NCI-H2029 (cell line): ENCODE measurements at places on chromosomes 5 and 9.

- DNase-seq = no peak
These were observed 20.5 kb upstream of the NDST1 start for GRCh38 chr5:150487199-150488061.

DNA sequence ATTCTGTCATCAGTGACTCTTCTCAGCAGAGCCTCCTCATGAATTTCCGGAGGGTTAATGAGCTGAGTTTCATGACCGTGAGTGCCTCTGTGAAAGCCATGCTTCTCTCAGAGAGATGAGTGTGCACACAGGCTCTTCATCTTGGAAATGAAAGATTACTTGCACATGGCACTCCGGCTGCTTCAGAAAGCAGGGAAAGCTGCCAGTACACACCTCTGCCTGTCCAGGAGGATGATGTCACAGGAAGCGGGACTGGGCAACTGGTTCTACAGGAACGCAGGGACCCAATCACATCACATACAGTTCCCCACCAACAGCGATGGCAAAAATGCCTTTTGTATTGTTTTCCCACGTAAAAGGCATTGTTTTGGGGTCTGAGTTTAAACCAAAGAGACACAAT, 286.0 kb upstream of the DAP start:
- DNase-seq = no peak

GRCh38 chr5:78504704-78505677, 143.6 kb downstream of the LHFPL2 start:
- peak; percentile 85 for DNase-seq

DNA sequence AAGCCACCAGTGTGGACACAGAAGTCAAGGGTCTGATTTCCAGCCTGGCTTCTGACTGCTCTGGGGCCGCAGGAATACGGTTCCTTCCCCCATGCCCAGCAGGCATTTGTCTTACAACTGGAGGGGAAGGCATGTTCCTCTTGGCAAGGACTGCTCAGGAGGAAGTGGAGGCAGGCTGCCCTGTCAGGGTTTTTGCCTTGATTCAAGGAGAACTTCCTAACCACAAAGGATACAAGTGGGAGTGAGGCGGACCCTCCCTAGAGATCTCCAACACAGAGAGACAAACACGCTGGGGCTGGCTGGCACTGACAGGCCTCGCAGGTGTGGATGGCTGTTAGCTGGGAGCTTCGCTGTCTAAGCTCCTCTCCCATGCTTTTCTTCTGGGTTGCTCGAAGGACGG, 19.1 kb downstream of the TGFBI start:
- no peak for DNase-seq

DNA sequence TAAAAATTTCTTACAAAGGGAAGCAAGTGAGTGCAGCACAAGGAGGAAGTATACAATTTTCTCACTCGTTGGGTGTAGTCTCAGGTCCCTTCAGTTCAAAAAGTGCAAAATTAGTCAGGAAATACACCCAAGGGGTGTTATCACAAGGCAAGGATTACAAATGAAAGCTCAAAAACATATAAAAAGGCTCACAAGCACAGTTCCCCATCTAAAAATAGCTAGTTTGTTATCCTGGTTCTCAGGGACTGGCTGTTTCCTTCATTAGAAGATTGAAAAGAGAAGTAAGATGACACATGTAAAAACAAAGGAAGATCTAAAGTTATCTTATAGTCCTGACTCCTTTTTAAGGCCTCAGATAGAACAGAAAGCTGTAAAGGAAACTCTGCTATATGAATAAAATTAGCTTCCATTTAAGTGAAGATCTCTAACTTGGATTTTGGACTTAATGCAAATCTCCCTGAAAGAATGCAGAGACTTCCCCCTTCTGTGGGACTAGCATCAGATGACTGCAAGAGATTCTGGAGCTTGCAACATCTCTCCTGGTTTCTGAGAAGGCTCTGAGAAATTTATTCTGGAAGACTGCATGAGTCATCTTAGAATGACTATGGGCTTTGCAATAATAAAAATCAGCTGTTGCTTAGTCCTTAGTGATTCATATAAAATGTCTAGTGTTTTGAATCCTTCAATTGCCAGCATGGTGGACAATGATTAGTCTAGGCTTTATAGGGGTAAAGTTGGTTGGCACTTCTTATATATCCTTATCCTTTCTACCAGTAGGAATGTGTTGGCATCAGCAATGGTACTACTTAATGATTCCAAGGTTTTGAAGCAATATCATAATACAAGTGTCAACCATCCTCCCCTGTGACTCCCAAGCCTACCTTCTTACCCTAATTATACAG, 25.4 kb downstream of the DAB2 start:
- DNase-seq = no peak

- DNase-seq = no peak
These were observed 133.1 kb downstream of the PIK3R1 start for GRCh38 chr5:68348447-68349222.

DNA sequence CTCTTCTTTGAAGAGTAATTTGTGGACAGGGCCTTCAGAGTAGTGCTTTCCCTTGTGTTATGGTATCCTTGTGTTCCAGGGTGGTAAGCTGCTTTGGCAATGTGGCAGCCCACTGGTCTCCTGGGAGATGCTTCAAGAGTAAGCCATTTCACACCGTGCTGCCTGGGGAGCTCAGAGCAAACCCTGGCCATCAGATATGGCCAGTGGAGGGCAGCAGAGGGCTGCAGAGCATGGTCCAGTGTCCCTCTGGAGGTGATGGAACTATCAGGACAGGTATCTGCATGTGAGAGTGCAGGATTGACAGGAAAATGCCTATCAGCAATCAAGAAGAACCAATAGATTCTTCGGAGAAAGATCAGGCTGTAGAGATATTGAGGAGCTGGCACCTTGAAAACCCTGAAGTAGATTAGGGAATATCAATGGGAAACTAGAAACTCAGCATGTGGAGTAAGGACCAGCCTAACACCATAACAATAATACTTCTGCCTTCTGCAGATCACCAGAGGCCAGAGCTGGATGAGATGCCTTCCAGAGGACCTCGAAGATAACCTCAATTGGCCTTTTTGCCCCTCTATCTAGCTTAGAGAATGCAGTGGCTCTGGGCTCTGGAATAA, 90.8 kb downstream of the PLPPR1 start:
- peak; percentile 66 for DNase-seq

DNA sequence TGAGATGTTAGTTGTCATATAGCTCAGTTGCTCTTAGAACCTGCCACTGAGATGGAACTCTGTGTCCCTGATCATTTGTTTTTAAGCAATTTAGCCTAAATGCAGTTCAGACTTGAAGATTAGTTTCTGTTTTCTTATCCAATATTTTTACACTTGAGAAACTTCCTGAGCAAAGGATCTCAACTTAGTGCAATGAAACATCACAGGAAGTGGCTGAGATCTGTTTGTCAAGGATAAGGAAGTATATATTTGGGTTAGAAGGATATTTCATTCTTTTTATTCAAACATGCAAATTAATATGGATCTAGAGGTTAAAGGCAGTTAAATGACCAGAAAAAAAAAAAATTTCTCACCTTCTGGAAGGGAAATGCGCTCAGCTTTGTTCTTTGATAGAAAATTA, 19.7 kb upstream of the F2R start:
- DNase-seq = no peak

DNA sequence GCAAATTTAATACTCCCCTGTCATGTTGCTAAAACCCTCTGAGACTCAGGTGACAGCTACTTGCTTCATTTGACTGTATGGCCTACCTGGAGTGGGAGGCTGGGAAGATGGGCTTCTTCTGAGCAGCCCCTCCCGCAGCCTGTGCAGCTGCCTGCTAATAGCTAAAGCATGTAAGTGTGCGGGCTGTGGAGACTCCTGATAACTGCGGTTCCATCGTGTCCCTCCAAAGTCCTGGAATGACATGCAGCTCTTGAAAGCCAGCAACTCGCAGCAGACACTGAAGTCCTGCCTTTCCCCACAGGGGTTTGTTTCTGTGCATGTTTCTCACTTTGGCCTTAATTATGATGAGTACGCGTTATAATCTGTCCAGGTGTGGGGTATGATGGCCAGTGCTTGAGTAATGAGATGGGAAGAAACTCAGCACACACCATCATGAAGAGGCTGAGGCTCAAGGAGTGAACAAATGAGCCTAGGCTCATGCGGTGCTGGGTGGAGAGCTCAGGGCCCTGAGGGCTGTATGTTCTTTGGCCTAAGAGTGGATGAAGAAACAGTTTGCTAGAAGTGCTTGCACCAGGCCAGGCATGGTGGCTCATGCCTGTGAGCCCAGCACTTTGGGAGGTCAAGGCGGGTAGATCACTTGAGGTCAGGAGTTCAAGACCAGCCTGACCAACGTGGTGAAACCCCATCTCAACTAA, 119.1 kb downstream of the DOCK2 start:
- DNase-seq = no peak

GRCh38 chr9:89657765-89658164, 53.0 kb downstream of the GADD45G start:
- no peak for DNase-seq

- DNase-seq = no peak
These were observed 260.7 kb downstream of the CHSY3 start for GRCh38 chr5:130164966-130165365.

- DNase-seq = peak; percentile 94
These were observed 61.8 kb downstream of the PFDN1 start for GRCh38 chr5:140240987-140241706.

GRCh38 chr9:75962013-75962661, 71.7 kb downstream of the PCSK5 start:
- peak; percentile 92 for DNase-seq

DNA sequence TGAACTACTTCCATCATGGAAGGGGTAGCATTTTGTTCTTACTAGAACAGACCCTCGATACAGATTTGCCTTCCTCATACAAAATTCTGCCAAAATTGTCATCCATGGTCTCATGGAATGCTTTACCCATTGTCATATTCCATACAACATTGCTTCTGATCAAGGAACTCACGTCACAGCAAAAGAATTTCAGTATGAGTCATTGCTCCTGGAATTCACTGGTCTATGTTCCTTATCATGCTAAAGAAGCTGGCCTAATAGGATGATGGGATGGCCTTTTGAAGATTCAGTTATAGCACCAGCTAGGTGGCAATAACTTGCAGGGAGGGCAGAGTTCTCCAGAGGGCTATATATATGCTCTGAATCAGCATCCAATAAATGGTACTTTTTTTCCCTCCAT, 18.2 kb upstream of the FNIP1 start:
- no peak for DNase-seq

DNA sequence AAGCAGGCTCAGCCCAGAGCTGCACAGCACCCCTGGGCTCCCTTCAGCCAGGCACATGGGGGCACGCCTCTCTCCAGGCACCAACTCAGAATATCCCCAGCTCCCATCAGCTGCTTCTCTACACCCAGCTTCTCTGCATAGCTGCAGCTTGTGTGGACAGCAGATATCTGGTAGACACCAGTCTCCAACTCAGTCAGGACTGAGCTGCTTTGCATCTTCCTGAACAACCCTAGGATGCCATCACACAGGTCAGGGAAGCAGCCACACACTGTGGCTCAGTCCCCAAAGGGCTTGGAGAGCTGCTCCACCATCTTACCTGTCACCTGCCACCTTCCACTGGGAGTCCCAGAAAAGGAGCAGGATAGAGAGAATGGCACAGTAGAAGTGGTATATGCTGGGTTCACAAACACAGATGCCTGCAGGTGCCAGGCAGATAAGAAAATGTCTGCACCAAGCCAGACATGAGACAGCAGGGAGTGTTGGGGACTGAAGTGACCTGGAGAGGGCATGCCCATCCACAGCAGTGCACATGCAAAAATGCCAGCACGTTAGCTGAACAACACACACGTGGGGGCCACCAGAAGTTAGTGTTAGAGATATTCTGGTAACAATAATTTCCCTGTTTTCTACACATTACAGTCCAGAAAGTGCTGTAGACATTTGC, 42.0 kb downstream of the THBS4 start:
- DNase-seq = no peak

DNA sequence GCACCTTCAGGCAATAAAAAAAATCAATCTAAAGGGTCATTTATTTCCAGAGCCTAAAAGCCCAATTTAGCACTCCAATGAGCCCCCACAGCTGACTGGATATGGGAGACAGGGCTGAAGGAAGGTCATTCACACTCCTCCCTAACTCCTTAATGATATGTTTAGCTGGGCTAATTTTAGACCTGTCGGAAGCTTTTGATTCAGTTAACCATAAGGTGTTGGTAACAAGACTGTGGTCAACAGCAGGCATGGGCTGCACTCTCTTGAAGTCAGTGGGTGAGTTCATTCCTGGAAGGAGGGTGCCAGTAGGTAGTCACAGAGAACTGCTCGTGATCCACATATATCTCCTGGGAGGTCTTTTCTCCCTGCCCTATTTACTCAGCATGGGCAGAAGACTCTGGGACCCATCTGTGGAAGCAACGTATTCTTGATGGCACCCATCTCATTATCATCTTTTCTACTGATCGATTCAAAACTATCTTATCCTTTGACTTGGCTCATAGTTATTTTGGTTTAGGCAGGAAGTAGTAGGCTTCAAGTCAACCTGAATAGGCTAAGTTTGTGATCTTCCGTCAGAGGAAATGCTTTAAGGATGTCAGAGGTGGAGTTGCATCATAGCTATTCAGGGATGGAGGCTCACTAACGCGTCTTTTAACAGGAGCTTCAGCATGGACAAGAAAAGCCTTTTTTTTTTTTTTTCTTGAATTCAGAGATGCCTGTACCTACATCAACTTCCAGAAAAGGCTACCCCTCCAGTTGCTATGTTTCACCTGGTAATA, 367.7 kb upstream of the SLC30A5 start:
- DNase-seq = no peak

- DNase-seq = no peak
These were observed at the start of gene LRRC70 for GRCh38 chr5:62578540-62578939. Gene LRRC70 (plus strand): TSS chr5:62578819. CDS start chr5:62579439, 620 bp downstream.

GRCh38 chr5:130666462-130666861, 498.6 kb downstream of the HINT1 start:
- no peak for DNase-seq

DNA sequence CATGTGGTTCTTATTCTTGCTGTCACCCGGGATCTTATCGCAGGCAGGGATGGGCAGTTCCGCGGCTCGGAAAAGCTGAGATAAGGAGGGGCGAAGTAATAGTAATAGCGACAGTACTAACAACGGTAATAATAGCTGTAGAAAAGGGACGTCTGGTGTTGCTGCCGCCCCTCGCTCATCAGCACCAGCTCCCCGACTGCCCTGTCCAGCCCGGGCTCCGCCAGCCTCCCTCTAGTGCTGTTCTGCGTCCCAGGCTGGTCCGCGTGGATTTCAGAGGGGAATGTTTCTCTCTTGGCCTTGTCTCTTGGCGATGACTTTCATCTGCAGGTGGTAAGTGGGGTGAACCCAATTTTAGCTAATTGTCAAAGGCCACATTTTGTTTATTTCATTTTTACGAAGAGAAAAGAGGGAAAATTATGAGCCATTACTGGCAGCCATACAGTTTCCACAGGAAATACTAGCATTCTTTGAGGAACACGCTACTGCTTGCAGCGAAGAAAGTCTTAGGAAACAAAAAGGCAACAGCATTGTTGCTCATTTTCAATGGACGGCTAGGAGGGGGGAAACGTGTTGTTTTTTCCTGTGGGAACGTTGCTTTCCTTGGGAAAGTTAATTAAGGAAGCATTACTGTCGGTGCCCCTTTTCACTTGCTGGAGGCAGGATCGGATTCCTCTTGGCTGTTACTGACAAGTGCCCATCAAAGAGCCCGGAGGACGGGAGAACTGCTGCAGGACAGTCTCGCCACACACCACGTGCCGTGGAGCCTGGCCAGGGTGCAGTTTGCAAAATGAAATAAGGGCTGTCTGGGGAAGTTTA, 762 bp downstream of the SNCAIP start:
- peak; percentile 58 for DNase-seq

GRCh38 chr5:32193591-32193990, 19.5 kb upstream of the GOLPH3 start:
- peak; percentile 94 for DNase-seq

- peak; percentile 42 for DNase-seq
These were observed 46.6 kb upstream of the PCA3 start for GRCh38 chr9:76717613-76718012.
